ENCODE measurements at places on chromosomes 3 and 15.

DNA sequence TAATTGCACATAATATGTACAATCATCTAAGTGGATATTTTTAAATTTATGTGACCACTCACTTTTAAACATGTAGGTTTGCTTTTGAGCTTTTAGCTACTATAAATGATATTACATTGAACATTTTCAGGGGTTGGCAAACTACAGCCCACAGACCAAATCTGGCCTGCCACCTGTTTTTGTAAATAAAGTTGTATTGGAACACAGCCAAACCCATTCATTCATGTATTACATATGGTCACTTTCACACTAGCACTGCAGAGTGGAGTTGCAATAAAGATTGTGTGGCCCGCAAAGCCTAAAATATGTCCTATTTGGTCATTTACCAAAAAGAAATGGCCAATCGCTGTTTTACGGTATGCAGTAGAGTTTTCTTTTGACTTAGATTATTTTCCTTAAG is 21.2 kb downstream of the CMTM7 start:
- no peak for DNase-seq

GRCh38 chr3:48896936-48897335 is 1.7 kb downstream of the SLC25A20 start:
- DNase-seq = no peak

DNA sequence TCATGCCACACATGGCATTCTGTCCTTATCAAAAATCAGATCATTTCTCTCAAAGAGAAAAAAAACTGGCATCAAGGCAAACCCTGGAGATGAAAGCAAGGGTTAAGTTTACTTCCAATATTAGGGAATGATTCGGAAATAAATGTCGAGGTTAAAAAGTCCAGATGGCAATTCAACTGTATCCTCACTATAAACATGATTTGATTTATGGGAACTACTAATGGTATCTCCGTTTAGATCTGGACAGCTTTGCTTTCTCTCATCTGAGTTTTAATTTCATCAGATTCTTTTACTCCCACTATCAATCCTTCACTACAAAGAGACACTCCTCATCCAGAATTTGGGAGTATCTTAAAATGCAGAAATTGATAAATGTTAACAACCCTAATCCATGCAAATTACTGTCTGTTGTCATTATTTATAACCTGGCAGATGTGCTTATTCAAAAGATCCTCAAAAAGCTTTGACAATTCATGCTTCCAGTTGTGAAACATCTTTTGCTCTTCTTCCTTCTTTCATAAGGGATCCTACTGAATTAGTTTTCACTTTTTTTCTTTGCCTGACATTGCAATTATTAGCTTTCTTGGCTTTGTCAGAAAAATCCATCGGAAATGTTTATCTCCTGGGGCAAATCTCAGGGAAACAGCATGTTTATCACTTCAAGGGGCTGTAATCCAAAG is 903.2 kb downstream of the MCTP2 start:
- DNase-seq = peak; percentile 34

GRCh38 chr3:151852074-151852811 is 21.2 kb upstream of the SUCNR1 start:
- DNase-seq = no peak

- no peak for DNase-seq
Measured at GRCh38 chr3:111648991-111649579, 53.9 kb upstream of the ZBED2 start.

DNA sequence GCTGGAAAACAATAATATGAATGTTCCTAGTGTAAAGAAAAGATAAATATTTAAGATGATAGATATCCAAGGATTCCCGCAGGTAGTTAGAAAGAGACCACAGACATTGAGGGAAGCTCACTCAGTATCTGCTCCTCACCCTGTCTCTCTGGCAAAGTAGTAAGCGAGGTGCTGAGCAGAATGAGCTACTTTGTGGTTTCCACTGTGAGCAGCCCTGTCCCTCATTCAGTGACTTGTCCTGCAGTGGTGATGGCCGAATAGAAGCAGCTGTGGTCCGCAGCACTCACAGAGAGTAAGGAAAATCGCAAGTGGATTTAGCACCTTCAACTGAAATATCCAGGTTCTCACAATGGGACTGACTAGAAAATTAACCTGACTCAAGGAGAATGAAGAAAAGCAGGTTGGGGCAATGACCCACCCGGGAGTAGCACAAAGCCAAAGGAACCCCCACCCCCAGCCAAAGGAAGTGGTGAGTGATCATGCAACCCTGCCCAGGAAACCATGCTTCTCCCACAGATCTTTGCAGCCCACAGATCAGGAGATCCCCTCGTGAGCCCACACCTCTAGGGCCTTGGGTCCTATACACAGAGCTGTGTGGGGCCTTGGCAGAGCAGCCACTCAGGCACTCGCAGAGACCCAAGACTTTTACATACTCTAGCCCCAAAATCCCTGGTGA is 21.8 kb upstream of the SLC25A38 start:
- DNase-seq = no peak

DNA sequence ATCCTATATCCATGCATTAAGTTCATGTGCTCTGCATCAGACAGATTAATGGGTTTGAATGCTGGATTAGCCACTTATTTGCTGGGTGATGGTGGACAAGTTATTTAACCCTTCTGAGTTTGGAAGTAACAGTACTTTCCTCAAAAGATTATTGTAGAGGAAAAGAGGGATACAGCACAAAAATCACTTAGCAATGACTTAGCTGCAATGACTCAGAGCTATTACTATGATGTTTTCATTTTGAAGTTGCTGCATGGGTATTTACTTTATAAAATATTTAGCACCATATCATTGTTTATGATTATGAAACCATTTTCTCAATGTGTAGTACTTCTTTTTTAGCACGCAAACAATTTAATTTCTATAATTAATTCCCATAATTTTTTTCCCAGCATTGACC is 248.4 kb downstream of the MYRIP start:
- DNase-seq = no peak

GRCh38 chr3:171346019-171346418 is 114.2 kb downstream of the TNIK start:
- no peak for DNase-seq

GRCh38 chr3:146157325-146158060 is 3.5 kb downstream of the PLOD2 start:
- DNase-seq = no peak

- peak; percentile 64 for DNase-seq
Measured at GRCh38 chr3:123809597-123809996, 74.5 kb downstream of the MYLK start.

DNA sequence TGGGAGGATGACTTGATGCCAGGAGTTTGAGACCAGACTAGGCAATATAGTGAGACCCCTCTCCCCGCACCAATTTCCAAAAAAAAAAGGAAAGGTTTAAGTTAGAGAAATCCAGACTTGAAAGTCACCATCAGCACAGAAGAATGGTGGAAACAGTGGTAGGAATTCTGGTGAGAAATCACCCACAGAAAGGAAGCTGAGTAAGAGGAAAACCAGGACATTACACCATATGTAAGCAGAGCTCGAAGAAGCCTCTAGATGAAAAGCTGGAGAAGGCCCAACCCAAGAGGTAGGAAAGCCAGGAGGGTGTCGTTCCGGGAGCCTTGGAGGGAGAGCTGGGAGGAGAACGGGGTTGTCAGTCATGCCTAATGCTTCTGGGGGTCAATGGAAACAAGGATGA is 40.5 kb downstream of the RASGRP1 start:
- no peak for DNase-seq

DNA sequence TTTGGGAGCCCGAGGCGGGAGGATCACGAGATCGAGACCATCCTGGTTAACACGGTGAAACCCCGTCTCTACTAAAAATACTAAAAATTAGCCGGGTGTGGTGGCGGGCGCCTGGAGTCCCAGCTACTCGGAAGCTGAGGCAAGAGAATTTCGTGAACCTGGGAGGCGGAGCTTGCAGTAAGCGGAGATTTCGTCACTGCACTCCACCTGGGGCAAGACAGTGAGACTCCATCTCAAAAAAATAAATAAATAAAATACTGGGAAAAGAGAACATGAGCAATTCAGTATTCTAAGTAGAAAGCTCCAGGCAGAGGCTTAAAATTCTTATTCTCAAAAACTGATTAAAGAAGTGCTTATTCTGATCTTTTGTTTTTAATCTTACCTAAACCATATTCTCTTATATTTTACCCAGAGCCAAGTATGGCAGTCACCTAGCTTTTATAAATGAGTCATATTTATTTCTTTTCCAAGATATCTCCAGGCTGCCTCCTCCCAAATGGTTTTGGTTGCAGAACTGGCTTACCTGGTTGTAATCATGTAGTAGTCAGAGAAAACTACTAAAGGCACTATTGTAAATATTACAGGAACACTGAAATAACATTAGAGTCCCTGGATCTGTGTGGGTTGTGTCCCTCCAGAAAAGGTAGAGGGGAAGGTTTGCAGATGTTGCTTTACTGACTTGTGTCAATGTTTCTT is 45.8 kb upstream of the DYNC1LI1 start:
- DNase-seq = no peak
